Stimulated activated CD4-positive, alpha-beta T cell treated with anti-CD3 and anti-CD28 coated beads, Interleukin-1b, Interleukin-23, amount 100 ng/mL, for 1 hour (primary cell): ENCODE measurements at places on chromosomes 3 and 15.

DNA sequence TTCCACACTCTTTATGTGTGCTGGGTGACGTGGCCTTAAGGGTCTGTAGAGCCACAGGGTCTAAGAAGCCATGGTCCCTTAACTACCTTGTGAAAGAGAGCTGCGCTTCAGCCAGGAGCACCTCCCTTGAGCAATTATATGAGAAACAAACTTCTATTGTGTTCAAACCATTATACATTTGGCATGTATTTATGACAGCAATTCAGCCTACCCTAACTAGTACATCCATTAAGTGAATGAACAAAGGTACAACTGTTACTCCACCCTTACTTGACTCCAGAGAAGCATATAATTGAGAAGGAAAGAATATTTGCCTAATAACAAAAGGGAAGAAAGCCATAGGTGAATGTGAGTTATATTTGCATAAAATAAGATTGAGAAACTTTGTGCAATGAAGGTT, 69.8 kb upstream of the BOC start:
- DNase-seq: no peak

DNA sequence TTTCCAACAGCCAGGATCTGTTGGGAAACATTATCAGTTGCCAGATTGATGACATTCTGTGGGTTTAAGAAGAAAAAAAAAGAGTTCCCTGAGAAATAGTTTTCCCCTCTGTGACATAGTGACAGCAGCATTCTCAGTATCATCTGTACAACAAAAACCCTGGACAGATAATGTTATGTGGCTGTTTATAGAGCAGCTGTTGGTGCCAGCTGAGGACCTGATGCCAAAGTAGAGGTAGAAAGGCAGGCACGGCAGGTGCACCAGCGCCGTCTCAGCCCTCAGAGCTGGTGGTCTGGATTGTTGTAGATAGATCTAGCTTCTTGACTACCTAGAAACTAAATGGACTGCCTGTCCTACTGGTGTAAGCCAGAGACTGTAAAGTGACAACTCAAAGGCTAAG, 56.2 kb upstream of the FILIP1L start:
- DNase-seq: no peak

DNA sequence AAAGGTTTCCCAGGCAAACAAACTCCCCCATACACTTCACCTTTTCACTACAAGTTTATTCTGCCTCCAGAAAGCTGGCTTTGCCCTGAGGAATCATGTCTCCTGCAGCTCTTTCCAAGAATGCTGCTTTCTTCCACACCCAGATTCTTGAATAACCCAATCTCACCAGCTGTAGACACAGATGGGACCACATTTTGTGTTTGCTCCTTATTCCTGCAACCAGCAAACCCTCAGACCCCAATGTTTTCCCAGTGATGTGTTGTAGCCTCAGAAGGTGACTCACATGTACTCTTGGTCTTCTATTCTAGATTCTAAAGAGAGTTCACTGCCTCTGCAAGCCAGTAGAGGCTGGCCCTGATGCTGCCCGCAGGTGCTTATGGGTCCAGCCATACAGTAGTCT, 23.6 kb upstream of the TRIM59 start:
- no peak for DNase-seq

GRCh38 chr15:92877416-92877815, 22.7 kb upstream of the CHD2 start:
- DNase-seq: no peak

GRCh38 chr15:78265752-78266224, 1.4 kb downstream of the DNAJA4 start:
- no peak for DNase-seq

GRCh38 chr3:94787734-94788270, 724.9 kb downstream of the NSUN3 start:
- DNase-seq: no peak

GRCh38 chr15:60137711-60138396, 133.7 kb downstream of the FOXB1 start:
- DNase-seq: no peak

DNA sequence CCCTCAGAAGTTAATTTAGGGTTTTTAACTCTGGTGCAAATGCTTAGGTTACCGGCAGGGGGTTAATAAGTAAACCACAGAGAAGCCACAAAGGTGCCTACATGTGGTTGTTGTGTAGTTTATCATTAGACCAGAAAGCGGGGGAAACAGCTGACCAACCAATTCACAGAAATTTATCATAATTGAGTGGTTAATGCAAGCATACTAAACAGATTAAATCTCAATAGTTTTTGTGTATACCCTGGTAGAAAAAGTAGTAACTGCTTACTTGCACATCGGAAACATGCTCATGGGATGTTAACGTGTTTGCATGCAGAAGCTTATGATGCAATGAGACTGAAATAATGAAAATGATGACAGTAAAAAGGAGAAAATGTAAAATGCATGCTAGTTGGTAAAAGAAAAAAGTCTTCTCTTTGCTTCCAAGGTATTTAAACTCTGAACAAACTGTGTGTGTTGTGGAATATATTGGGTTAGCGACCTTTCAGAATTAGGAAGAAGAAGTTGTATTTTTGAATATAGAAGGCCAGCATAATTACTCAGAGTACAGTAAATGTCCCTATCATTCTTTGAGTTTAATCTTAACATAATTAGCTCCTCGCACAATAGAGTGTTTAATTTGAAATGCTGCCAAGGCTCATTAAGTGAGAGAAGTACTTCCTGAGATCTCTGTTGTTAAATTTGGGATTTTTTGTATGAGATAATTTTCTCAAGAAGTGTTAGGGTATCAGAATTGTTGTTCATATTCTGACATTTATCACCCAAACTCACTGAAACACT, 316.2 kb downstream of the PTPRG start:
- no peak for DNase-seq

GRCh38 chr15:95559875-95560394, 770.6 kb upstream of the NR2F2 start:
- DNase-seq: no peak

DNA sequence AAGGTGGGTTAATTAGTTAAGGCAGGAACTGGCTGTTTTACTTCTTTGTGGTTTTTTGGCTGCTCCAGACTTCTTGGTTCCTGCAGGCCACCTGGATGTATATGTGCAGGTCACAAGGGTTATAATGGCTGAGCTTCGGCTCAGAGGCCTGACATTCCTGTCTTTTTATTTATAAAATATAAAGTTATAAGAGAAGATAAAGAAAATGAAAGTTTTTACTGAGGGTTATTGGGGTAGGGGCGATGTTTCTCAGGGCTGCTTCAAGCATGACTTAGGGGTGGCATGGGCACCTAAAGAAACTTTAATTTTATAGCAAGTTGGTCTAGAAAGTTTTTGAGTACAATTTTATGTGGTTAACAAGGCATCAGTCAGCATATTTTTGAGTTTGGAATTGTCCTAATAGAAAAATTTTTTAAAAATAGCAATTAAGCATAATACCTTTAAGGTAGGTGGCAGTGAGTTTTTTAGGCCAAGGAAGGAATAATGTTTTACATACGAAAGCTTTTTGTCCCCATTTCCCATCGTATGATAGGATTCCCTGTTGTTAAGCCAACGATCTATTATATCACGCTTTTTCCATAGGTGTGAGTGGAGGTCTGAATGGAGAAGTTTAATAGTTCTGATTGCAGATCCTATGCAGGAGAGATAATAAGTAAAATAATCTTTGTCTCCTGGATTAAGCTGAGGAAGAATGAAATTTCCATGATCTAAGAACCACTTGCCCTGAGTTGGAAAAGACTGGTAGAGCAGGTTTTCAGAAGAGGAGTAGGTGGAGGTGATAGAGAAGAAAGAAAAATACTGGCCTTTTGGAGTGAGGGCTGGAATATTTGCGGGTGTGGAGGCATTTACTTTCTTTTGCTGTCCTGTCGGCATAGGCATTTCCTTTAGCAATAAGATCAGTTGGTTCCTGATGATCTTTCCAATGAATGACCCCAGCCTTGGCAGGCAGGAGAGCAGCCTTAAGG, 10.1 kb downstream of the STRIT1 start:
- no peak for DNase-seq

- no peak for DNase-seq
These were observed 3.6 kb downstream of the RPS17 start for GRCh38 chr15:82536409-82537350.

DNA sequence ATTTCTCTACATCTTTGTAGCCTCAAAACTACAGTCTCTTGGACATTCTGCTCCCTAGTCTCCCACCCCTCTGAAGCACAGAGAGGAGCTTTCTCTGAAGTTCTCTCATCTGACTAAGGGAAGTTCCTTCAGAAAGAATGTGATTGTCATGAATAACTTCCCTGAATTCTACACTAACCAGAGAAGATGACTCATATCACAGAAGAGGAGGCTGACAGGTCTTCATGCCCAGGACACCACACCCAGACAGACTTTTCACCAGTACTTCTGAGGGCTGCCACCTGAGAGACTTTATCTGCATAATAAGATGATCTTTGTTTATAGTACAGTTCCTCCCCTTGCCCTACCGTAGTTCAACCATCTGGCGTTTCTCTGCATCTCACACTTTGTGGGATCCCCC, 52.8 kb downstream of the CDIN1 start:
- DNase-seq: no peak

GRCh38 chr3:59774000-59774399, 724.2 kb upstream of the CFAP20DC start:
- no peak for DNase-seq

DNA sequence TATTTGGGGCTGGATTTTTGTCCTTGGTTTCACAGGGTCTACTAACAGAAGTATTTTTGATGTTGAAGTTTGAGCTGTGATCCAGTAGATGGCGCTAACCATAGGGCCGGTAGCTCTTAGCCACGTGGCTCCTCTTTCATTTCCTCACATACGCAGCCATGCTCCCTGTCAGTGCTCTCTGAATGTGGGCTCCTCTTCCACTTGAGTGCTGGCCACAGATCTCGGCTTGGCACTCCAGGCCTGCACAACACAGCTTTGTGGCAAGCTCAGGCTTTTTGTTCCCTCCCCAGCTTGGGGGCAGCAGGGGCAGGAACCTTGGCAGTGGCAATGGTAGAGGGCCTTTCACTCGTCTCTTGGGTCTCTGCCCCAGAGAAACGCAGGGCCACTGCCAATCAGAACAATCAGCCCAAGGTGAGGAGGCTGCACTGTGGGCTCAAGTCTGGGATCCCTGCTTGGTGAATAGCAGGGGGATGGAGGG, 18.6 kb upstream of the DNAAF4 start:
- no peak for DNase-seq

DNA sequence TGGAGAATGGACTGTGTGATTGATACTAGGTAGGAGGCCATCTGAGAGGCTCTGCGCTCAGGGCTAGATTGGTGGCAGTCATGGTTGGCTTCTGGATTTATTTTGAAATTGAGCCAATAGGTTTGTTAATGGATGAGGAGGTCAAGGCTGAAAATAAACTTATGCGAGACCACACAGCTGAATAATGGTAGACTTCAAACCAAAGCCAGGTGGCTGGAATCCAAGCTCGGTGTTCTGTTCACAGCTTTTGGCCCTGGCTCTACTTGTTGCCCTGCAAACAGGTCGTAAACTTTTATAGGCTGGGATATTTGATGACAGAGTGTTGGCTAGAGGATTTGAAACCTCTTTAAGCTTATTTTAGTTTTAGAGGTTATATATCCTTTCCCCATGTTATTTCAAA, 160.4 kb downstream of the CHL1 start:
- no peak for DNase-seq

- DNase-seq: no peak
These were observed 6.7 kb upstream of the PSTPIP1 start for GRCh38 chr15:76987896-76988860.

DNA sequence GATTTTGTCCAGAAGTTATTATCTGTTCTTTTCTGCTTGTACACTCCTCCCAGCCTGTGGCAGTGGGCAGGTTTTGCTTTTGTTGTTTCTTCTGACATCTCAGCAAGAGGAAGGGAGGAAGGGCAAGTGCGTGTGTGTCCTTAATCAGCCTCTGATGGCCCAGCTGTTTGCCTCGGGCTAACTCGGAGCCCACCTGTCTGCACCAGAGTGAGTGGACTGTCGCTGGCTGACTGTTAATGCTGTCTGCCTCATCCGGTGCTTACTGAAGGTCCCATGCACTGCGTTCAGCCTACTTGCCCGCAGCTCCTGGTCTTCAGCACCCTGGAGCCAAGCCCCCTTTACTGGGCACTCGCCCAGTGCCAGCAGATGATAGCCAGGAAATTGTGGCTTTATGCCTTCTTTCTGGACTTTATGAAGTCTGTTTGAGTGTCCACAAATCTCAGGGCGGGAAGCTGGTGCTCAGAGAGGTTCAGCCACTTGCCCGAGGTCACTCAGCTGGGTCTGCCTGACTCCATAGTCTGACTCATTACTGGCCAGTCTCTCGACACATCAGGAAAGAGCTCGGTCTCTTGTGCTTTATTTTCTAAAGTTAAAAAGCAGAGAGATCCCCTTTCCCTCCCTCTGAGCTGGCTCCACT, 89.5 kb downstream of the CHRNA7 start:
- no peak for DNase-seq

GRCh38 chr15:63288778-63289378, 11.5 kb downstream of the APH1B start:
- DNase-seq: no peak

DNA sequence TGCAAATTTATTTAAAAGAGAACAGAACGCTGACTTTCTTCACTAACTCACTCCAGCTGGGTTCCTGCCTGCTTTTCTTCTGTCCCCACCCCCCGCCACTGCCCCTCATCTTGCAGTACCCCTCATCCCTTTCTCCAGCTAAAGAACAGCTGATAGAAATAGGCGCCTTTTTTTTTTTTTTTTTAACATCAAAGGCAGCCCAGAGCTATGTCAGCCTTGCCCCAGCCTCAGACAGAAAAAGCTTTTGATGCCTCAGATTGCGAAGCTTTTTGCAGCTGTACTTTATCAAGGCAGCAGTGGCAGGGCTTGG, 1.8 kb downstream of the CADPS start:
- no peak for DNase-seq

GRCh38 chr15:40501487-40501886, 30.7 kb downstream of the CHST14 start:
- no peak for DNase-seq

- DNase-seq: no peak
These were observed 210.1 kb upstream of the ARHGEF26 start for GRCh38 chr3:153911116-153911515.
